ENCODE measurements at places on chromosomes 11 and 22. TPM values are rescaled to one million over a fixed set of nuclear protein-coding genes. Genes with fewer than 3 reads are reported as not detected.

TRIM6 gene
- 19.0 TPM for total RNA-seq

SLC22A8 gene
- total RNA-seq = 0.16 TPM

DNA sequence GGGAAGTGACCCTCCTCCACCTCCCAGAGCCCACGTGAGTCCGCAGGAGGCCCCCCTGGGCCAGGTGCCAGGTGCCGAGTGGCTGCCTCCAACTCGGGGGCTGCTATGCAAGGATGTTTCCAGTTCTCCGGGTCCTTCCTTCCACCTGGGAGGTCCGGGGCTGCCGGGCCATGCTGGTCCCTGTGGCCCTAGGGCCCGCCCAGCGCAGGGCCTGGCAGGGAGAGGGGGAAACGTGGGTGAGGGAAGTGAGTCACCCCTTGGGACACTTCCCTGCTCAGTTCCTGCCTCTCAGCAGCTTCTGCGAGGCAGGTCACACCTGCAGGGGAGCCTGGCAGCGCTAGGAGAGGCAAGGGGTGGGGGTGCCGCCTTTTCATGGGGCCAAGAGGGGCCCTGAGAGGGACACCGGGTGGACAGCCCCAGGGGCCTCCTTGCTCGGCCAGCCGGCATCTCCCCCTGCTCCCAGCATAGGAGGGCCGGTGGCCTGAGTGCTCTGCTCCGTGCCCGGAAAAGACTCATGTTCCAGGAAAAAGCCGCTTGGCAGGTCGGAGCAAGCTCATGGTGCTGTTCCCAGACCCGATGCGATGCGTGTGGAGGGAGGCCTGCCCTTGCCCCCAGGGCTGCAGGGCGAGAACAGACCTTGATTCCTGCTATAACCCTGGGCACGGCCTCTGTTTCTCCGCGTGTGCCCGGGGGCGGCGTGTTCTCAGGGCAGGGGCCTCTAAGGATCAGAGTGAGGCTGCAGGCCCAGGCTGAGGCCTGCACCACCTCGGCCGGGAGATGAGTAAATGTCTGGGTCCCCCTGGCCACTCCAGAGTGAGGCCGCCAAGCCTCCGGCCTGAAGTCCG is 30.3 kb upstream of the WNT7B start:
- no peak for DNase-seq
- H3K27ac ChIP-seq = no peak overlapping the region
- H3K4me1 ChIP-seq = no peaks in the 10 kb centered on the region
- H3K4me3 ChIP-seq = no peak overlapping the region
- no peaks in the 10 kb centered on the region for H3K27me3 ChIP-seq
- H3K36me3 ChIP-seq = no peaks in the 10 kb centered on the region

DNA sequence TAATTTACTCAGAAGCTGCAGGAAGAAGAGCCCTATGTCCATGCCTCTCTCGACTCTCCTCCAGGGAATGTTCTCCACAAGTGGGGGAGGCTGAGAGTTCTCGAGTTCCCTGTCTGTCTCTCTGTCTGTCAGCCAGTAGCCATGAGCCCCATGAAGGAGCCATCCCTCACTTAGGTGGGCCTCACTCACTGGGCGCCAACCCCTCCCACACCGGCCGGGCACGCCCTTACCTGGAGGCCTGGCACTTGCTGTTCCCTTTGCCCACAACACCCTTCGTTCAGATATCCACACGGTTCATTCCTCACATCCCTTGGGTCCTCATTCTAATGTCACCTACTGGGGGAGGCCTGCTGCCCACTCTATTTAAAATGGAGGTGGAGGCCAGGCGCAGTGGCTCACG is 14.2 kb upstream of the IL10RA start:
- H3K4me3 ChIP-seq = no peak overlapping the region
- H3K36me3 ChIP-seq = no peaks in the 10 kb centered on the region
- no peak for DNase-seq
- H3K27ac ChIP-seq = no peak overlapping the region
- peaks cover 3% of the 10 kb centered on the region for H3K27me3 ChIP-seq

MRGPRF gene
- 4.7 TPM for total RNA-seq

DNA sequence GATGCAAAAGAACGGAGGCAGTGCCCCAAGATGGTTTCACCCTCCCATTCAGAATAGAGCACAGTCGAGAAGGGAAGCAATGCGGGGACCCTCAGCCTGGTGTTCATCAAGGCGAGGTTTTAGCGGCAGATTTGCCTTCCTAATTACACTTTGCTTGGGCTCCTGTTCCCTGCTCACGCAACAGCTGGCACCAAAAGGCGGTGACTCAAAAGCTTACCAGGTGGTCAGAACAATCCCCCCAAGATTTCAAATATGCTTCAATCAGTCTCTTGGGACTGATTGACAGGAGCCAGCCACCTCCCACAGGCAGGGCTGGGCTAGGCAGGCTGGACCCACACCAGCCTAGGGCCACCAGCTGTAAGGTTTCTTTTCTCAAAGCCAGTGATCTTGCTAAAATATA is 14.2 kb downstream of the IGSF9B start:
- no peak overlapping the region for H3K27ac ChIP-seq
- no peaks in the 10 kb centered on the region for H3K4me1 ChIP-seq
- H3K27me3 ChIP-seq = no peaks in the 10 kb centered on the region
- no peak for DNase-seq

DNA sequence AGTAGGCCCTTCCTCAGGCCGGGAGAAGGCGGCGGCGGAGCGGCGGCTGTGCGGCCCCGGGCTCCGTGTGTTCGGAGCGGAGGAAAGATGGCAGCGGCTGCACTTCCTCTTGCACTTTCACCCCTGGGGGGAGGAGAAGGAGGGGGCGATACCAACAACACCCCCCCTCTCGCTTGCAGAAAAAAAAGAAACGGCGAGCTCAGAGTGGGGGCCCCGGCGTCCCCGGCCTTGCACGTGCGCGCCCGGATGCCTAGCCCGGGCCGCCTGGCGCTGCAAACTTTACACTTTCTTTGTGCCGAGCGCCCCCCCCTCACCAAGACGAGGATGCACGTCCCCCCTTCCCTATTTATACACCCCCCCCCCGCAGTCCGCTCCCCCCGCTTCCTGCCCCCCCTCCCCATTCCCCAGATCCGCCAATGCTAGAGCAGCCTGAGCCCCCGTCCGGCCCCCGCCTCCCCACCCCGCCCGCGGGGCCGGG is at the start of gene PATZ1:
Gene PATZ1 (minus strand): TSS at position 92 of the 478 bp plus-strand sequence. CDS start 744 bp downstream, outside the sequence.
- H3K27me3 ChIP-seq = no peaks in the 10 kb centered on the region
- peak; percentile 90 for DNase-seq
- H3K4me1 ChIP-seq = peaks cover 18% of the 10 kb centered on the region
- H3K36me3 ChIP-seq = peaks cover 35% of the 10 kb centered on the region
- H3K27ac ChIP-seq = peak within 1 kb of the TSS; percentile 95

DNA sequence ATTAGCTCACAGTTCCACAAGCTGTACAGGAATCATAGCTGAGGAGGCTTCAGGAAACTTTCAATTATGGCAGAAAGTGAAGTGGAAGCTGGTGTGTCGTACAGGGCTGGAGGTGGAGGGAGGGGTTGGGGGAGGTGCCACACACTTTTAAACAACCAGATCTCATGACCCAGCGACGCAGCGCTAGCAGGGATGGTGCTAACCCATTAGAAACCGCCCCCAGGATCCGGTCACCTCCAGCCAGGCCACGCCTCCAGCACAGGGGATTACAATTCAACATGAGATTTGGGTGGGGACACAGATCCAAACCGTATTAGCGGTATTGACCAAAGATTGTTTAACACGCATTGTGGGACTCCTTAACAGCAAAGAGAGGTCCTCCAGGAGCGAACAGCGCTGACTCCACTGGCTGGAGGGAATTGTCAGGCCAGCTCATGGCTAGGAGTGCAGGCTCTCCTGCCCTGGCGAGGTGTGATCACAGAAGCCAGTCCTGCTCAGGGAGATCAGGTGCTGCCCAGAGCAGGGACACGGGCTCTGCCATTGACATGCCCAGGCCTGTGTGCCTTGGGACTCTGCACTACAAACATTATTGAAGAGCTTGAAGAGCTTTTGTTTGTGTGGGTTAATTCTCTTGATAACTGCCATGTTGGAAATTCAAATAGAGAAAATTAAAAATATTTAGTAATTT is 215.3 kb downstream of the TBC1D22A start:
- no peaks in the 10 kb centered on the region for H3K4me1 ChIP-seq
- H3K4me3 ChIP-seq = no peak overlapping the region
- H3K27ac ChIP-seq = no peak overlapping the region
- H3K36me3 ChIP-seq = peaks cover 22% of the 10 kb centered on the region

- H3K4me3 ChIP-seq = no peak overlapping the region
- no peaks in the 10 kb centered on the region for H3K27me3 ChIP-seq
- H3K4me1 ChIP-seq = peaks cover 6% of the 10 kb centered on the region
- H3K36me3 ChIP-seq = peaks cover 74% of the 10 kb centered on the region
Measured at GRCh38 chr11:117226388-117227385, 5.2 kb downstream of the PCSK7 start.

TPBGL gene
- total RNA-seq = 0.14 TPM

Data from endodermal cell (in vitro differentiated cells).